ENCODE measurements at places on chromosomes 16 and 17.
A peak's percentile ranks its signal among the peaks of the same experiment; 100 is the strongest.

- no peak for DNase-seq
These were observed 20.3 kb downstream of the GGA3 start for GRCh38 chr17:75241143-75241430.

DNA sequence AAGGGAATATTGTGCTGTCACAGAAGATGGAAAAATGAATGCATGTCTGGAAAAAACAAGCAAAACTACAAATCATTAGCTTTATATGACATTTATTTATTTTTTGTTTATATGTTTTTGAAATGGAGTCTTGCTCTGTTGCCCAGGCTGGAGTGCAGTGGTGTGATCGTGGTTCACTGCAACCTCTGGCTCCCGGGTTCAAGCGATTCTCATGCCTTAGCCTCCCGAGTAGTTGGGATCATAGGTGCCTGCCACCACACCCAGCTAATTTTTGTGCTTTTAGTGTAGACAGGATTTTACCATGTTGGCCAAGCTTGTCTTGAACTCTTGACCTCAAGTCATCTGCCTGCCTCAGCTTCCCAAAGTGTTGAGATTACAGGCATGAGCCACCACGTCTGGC, 8.5 kb downstream of the NDE1 start:
- H3K4me1 ChIP-seq = no peaks in the 10 kb centered on the region
- DNase-seq = no peak
- no peaks in the 10 kb centered on the region for H3K27me3 ChIP-seq
- no peak overlapping the region for H3K27ac ChIP-seq

- H3K27ac ChIP-seq = peak overlapping the region; percentile 83
- H3K36me3 ChIP-seq = peaks cover 9% of the 10 kb centered on the region
- DNase-seq = peak; percentile 79
- H3K4me3 ChIP-seq = peak overlapping the region; percentile 84
These were observed 2.3 kb upstream of the LHX1 start for GRCh38 chr17:36934692-36935630.

- no peak overlapping the region for H3K27ac ChIP-seq
- H3K4me3 ChIP-seq = no peak overlapping the region
These were observed 151.7 kb downstream of the PRKCB start for GRCh38 chr16:23987443-23987842.

GRCh38 chr17:7549401-7550055, 670 bp downstream of the TNFSF12 start:
- H3K4me3 ChIP-seq = no peak overlapping the region
- H3K36me3 ChIP-seq = no peaks in the 10 kb centered on the region
- H3K27me3 ChIP-seq = no peaks in the 10 kb centered on the region

GRCh38 chr16:81517629-81518438, 73.2 kb downstream of the CMIP start:
- no peaks in the 10 kb centered on the region for H3K36me3 ChIP-seq
- no peak overlapping the region for H3K27ac ChIP-seq
- H3K27me3 ChIP-seq = no peaks in the 10 kb centered on the region
- peaks cover 11% of the 10 kb centered on the region for H3K4me1 ChIP-seq

- peaks cover 10% of the 10 kb centered on the region for H3K27me3 ChIP-seq
- H3K4me1 ChIP-seq = no peaks in the 10 kb centered on the region
- no peak overlapping the region for H3K27ac ChIP-seq
- no peak overlapping the region for H3K4me3 ChIP-seq
- H3K36me3 ChIP-seq = no peaks in the 10 kb centered on the region
These were observed 319.0 kb upstream of the C16orf82 start for GRCh38 chr16:26747760-26748159.

DNA sequence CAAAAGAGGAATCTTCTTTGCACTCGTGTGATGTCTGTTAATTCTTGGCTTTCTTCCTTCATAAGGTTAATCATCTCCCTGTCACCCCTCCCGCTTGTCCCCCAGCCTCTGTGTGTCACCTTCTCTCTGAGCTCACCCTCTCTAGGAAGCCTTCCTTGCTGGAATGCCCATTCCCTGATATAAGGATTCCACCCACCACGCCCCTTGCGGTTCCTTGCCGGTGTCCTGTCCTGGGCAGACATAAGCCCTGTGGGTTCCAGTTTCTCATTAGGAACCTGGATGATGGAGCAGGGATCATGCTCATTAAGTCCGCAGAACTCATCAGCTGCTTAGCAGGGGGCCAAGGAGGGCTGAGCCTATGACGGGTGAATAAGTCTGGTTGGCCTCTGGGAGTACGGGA, 559.3 kb downstream of the MAF start:
- DNase-seq = no peak
- no peaks in the 10 kb centered on the region for H3K4me1 ChIP-seq
- H3K36me3 ChIP-seq = no peaks in the 10 kb centered on the region
- no peak overlapping the region for H3K27ac ChIP-seq

GRCh38 chr17:28076144-28076543, 33.7 kb downstream of the NLK start:
- DNase-seq = no peak
- H3K4me1 ChIP-seq = no peaks in the 10 kb centered on the region
- no peaks in the 10 kb centered on the region for H3K36me3 ChIP-seq

DNA sequence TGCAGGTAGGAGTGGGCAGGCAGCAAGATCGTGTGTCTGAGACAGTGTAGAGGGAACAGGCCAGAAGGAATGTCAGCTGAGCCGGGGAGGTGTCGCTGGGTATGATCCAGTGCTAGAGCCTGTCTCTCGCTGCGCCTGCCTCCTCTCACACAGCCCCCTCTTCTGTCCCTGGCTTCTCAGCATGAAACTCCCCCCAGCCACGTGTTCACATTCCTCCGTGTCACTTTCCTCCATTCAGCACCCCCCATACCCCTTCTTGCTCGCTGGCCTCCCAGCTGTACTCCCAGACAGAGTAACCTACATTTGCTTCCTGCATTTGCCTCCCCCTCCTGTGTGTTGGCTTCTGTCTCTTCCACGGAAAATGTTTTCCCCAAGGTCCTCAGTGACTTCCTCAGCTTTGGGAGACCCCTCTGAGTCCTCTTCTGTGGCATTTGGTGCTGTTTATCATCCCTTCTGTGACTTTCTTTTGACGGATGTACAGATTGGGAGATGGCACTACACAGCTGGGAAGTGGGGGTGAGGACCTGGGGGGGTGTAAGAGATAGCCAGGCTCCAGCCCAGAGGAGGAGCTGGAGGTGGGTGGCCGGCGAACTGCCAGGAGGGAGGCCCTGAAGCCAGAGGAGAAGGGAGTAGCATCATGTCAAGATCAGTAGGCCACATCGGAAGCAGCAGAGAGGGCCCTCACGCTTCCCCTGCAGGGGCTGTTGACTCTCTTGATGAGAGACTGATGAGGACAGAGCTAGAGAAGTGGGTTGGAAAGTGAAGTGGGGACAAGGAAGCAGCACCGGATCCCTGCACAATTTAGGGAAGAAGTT, 19.2 kb downstream of the SGF29 start:
- no peak overlapping the region for H3K27ac ChIP-seq
- peak; percentile 69 for DNase-seq

GRCh38 chr17:27497696-27498095, 41.4 kb downstream of the KSR1 start:
- no peak overlapping the region for H3K4me3 ChIP-seq
- H3K27ac ChIP-seq = no peak overlapping the region
- no peaks in the 10 kb centered on the region for H3K27me3 ChIP-seq
- no peaks in the 10 kb centered on the region for H3K36me3 ChIP-seq

- no peak overlapping the region for H3K27ac ChIP-seq
- no peaks in the 10 kb centered on the region for H3K36me3 ChIP-seq
- peak; percentile 53 for DNase-seq
These were observed 42.0 kb upstream of the TMC5 start for GRCh38 chr16:19375561-19376158.

GRCh38 chr16:16938009-16938408, 532.8 kb downstream of the XYLT1 start:
- H3K27me3 ChIP-seq = no peaks in the 10 kb centered on the region
- H3K4me3 ChIP-seq = no peak overlapping the region
- H3K4me1 ChIP-seq = peaks cover 9% of the 10 kb centered on the region
- no peaks in the 10 kb centered on the region for H3K36me3 ChIP-seq
- H3K27ac ChIP-seq = no peak overlapping the region
- DNase-seq = peak; percentile 88

- H3K4me1 ChIP-seq = no peaks in the 10 kb centered on the region
- no peak overlapping the region for H3K4me3 ChIP-seq
- DNase-seq = peak; percentile 28
These were observed 2.9 kb downstream of the ARSG start for GRCh38 chr17:68294196-68294555.

DNA sequence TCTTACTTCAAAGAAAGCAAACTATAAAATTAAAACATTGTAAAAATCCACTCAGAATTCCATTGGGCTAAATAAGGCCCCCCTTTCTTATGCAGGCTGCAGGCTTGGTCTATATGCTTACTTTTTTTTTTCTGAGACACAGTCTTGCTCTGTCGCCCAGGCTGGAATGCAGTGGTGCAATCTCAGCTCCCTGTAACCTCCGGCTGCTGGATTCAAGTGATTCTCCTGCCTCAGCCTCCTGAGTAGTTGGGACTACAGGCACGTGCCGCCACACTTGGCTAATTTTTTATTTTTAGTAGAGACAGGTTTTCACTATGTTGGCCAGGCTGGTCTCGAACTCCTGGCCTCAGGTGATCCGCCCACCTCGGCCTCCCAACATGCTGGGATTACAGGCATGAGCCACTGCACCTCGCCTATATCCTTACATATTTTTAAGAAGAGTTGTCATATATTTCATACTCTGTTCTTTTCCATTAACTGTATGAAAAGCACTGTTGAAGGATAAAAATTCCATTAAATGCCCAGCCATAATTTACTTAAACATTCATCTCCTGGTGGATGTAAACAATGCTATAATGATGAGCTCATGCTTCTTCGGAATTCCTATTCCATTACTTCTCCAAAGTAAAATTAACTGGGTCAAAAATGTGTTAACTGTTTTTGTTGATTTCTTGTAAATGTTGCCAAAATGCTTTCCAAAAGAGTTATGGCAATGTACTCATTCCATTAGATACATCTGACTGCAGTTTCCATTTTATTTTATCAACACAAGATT, 17.8 kb downstream of the SNN start:
- DNase-seq = no peak
- H3K27ac ChIP-seq = no peak overlapping the region
- peaks cover 6% of the 10 kb centered on the region for H3K36me3 ChIP-seq

- no peak for DNase-seq
- no peak overlapping the region for H3K4me3 ChIP-seq
- no peaks in the 10 kb centered on the region for H3K36me3 ChIP-seq
- no peak overlapping the region for H3K27ac ChIP-seq
- H3K4me1 ChIP-seq = no peaks in the 10 kb centered on the region
These were observed 22.4 kb upstream of the CA4 start for GRCh38 chr17:60127068-60128064.

GRCh38 chr16:49441366-49441780, 67.8 kb downstream of the C16orf78 start:
- no peaks in the 10 kb centered on the region for H3K36me3 ChIP-seq
- H3K27me3 ChIP-seq = no peaks in the 10 kb centered on the region
- peaks cover 7% of the 10 kb centered on the region for H3K4me1 ChIP-seq
- no peak overlapping the region for H3K4me3 ChIP-seq
- no peak overlapping the region for H3K27ac ChIP-seq
